Fibroblast of skin of left quadriceps (primary cell): ENCODE measurements at places on chromosomes 12 and 14.

DNA sequence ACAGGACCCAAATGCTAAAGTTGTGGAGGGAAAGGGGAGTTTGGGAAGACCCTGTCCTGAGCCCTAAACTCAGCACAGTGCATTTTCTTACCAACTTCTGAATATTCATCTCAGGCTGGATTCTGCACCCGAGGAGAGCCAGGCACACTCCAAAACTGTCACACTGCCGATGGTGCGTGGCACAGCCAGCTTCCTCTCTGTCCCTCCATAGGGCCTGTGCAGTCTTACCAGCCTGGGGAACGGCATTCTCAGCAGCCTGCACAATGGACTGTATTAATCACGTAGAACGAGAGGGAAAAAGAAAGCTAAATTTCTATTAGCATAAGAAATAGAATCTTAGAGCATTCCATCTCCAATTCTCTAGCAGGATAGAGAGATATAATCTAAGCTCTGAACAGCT lies 71.3 kb upstream of the GPATCH2L start:
- DNase-seq = no peak

DNA sequence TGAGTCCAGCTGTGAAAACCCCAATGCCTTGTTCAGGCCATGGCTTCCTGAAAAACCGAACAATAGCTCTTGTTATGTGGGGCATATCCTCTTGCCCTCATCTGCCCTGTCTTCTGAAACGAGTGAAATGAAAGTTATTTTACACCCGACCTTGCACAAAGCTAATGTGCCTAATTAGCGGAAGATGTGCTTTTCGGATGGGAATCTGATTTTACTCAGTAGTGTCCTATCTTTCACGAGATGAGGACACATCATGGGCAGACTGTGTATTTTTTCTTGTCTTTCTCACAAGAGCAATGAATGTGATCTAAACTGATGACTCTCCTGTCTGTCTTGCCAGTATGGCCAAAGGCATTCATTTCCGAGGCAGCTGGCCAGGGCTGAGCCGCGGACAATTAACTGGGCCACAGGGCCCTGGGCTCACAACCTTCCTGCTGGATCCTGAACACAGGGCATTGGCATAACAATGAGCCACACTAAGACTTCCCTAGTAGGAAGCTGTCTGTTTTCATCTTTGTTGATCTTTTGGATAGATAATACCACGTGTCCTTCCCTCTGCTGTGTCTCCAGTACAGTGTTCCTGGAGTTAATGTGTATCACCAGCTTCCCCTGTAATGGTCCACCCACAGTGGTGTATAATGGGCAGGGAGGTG lies 86.0 kb upstream of the HIF1A start:
- no peak for DNase-seq

GRCh38 chr12:45260854-45261253 lies 45.0 kb downstream of the ANO6 start:
- no peak for DNase-seq

DNA sequence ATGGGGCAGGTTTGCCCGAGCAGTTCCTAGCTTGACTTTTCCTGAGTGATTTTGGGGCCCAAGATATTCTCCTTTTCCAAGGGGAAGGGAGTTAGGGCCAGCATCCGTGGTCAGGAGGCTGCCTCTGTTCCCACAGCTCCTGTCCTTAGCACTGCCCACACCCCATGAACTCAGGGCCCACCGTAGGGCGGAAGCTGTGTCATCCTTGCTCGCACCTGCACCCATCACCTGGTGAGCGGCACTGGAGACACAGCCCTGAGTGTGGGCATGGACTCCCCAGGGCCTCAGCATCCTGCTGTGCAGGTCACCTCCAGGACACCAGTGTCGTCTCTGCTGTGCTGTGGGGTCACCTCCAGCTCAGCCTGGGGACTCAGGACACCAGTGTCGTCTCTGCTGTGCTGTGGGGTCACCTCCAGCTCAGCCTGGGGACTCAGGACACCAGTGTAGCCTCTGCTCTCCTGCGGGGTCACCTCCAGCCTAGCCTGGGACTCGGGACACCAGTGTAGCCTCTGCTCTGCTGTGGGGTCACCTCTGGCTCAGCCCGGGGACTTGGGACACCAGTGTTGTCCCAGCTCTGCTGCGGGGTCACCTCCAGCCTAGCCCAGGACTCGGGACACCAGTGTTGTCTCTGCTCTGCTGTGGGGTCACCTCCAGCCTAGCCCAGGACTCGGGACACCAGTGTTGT lies 322.9 kb downstream of the ADGRD1 start:
- DNase-seq = no peak

DNA sequence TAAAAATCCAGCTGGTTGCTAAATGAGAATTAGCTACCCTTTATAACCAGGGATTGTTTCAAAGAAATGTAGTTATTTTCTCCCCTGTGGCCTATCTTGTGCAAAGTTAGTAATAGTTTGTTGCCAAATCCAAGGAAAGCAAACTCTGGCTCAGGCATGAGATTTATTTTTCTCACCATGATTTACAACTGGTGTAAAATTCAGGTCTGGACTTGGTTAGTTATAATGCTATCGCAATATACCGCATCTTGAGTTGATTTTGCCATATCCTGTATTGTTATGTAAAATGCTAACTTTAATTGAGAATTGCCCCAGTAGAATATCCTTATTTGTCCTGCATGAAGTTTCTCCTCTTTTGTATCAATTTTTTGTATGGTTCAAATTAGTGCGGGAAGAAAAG lies 135.5 kb downstream of the CRADD start:
- peak; percentile 90 for DNase-seq

- no peak for DNase-seq
These were observed 222.5 kb downstream of the PIK3C2G start for GRCh38 chr12:18483698-18484325.
